H7 (cell line): ENCODE measurements at places on chromosomes 4 and X. TPM values are rescaled to one million over a fixed set of nuclear protein-coding genes. Genes with fewer than 3 reads are reported as not detected.

- peak; percentile 33 for DNase-seq
Measured at GRCh38 chrX:46551494-46552128, 6.4 kb upstream of the ZNF674 start.

Gene APBB2
- 33.4 and 33.9 TPM in 2 replicates for total RNA-seq

DNA sequence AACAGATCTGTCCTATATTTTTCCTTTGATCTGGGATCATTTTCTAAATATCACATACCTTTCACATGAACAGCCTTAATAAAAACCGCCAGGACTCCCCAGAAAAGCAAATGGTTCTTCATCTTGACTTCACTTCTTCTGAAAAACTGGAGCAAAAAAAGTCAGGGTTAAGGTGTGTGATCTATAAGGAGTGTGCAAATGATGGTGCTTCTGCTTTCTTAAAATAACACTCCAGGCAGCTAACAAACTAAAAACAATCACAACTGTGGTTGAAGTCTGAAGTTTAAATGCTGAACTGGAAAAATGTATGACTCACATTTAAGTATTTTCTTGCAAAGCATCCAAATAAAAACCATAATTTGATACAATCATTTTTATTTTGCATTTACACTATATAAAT lies at the start of gene JCHAIN:
Gene JCHAIN (minus strand): TSS at position 140 of the 400 bp plus-strand sequence. CDS start 18 bp downstream, at position 122.
- no peak for DNase-seq

Gene IL9R
- 0.17 and 0.78 TPM in 2 replicates for total RNA-seq

GRCh38 chr4:27701606-27702005 lies 841.0 kb downstream of the STIM2 start:
- DNase-seq = no peak
